ENCODE measurements at places on chromosomes 6 and 20. TPM values are rescaled to one million over a fixed set of nuclear protein-coding genes. Genes with fewer than 3 reads are reported as not detected.

DNA sequence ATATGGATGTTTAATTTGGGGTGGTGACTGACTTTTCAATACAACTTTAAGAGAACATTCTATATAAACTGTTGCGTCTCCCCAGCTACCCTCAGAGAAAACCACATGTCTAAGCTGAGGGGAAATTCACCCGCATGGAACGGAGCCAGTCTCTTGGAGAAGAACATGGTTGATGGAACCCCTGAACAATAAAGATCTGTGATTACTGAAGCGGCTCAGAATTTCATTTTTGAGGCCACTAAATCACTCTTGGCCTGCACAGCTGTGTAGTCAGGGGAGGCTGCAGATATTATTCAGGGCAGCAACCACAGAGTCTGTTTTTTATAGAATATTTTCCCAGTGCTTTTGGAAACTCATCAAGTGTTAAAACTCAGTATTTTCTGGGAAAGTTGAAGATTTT lies 73.8 kb downstream of the EYA4 start:
- DNase-seq = no peak

DNA sequence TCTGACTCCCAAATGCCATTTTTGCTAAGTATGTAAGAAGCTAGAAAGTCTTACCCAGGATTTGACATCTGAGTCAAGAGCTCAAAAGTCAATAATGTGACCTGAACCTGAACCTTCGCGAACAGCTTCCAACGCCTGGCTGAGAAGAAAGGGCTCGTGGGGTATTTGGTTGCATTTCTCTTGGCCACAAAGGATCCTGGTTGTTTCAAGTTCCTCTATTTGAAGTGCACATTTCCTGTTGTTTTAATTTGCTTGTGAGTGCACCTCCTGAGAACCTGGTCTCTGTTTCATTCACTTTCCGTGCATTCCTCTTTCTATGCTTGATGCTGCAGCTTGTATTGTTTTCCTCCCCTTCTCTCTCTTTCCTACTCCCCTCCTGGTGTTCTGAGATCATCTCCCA lies 212.5 kb downstream of the FOXA2 start:
- no peak for DNase-seq

GRCh38 chr6:7058250-7058923 lies 49.4 kb upstream of the RREB1 start:
- DNase-seq = peak; percentile 97

DNA sequence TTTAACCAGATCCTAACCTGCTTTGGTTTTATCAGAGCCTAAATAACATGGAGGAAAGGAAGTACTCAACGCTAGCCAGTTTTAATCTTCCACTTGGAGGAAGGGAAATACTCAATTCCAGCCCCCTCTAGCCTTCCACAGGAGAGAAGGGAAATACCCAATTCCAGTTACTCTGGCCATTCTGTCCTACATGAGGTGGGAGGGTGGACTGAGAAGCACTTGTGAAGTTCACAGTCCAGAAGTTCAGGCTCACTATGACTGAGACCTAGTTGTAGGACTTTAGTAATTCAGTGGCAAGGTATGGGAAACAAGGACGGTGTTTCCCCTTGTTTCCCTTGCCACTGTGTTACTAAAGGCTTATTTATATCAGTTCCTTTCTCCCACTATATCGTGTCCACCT lies 672.0 kb downstream of the RFPL4B start:
- no peak for DNase-seq

GRCh38 chr6:166575205-166575604 lies 11.3 kb downstream of the RAMACL start:
- DNase-seq = no peak

GRCh38 chr6:26646074-26646473 lies 13.5 kb downstream of the ZNF322 start:
- no peak for DNase-seq

- no peak for DNase-seq
Observed at GRCh38 chr20:1845163-1845523, 50.1 kb upstream of the SIRPA start.

The EFCAB8 gene
- 0.03 TPM for polyA plus RNA-seq

The ITCH gene
- 29.1 TPM for polyA plus RNA-seq

The DEFB119 gene
- polyA plus RNA-seq = not detected
